Naive B cell (primary cell): ENCODE measurements at places on chromosomes 1 and 21.

GRCh38 chr1:153790313-153790965 lies 15.2 kb downstream of the SLC27A3 start:
- DNase-seq, result no peak

GRCh38 chr1:116321766-116322175 lies 51.3 kb upstream of the ATP1A1 start:
- DNase-seq, result no peak

- peak; percentile 12 for DNase-seq
Measured at GRCh38 chr1:16387201-16388188, 20.5 kb downstream of the SZRD1 start.

GRCh38 chr1:153742411-153743142 lies 14.7 kb downstream of the INTS3 start:
- no peak for DNase-seq

GRCh38 chr1:229339520-229339919 lies 3.3 kb downstream of the CCSAP start:
- no peak for DNase-seq

GRCh38 chr1:21154717-21155116 lies 22.0 kb downstream of the EIF4G3 start:
- DNase-seq, result no peak

DNA sequence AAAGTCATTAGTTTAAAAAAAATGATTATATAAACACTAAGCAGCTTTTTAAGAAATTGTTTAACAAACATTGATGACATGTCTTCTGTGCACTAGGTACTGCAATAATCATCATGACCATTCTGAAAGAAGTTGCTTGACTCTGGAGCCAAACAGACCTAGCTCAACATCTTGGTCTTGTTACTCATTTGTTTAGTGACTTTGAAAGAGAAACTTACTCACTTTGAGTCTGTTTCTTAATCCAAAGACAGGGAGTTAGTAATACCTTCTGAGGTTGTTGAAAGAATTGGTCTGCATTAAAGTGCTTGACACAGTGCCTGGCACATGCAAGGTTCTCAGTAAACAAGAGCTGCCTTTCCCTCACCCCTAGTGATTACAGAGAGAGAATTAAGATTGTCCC lies 84.4 kb downstream of the SGIP1 start:
- DNase-seq, result no peak

- no peak for DNase-seq
Measured at GRCh38 chr21:45465611-45466329, 60.8 kb downstream of the COL18A1 start.

DNA sequence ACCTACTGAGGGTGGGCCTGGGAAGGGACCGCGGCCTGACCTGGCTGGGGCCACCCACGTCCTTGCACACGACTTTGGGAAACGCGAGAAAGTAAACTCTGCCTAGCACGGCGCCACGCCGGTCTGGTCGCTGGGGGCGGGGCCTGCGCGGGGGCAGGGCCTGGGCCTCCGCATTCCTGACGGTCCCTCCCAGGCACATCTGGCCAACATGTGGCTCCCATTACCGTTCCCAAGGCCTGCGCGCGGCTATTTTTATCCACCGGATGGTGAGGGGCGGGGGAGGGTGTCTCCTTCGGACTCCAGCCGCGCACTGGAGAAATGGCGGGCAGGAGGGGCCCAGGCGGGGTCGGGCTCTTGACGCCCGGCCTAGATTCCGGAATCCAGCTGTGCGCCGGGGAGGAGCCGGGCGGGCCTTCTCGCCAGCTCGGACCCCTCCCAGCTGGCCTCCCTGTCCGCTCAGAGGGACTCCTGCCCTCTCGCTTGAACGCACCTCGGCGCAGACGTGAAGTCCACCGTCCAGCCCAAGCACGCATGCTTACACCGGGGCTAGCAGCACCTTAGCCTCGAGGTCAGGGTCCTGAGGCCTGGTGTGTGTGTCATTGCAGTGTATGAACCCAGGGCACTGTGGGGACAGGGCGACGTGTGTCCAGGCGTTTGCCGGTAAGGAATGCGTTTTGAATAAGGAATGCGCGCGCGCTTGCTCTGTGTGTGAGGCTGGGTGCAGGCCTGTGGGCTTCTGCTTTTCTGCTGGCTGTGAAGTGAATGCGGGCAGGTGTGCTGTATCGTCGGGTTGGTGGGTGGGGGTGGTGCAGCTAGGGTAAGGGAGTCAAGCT lies 2.1 kb downstream of the EVA1B start:
- peak; percentile 35 for DNase-seq

- no peak for DNase-seq
Measured at GRCh38 chr1:206636671-206637070, 1.3 kb downstream of the DYRK3 start.

DNA sequence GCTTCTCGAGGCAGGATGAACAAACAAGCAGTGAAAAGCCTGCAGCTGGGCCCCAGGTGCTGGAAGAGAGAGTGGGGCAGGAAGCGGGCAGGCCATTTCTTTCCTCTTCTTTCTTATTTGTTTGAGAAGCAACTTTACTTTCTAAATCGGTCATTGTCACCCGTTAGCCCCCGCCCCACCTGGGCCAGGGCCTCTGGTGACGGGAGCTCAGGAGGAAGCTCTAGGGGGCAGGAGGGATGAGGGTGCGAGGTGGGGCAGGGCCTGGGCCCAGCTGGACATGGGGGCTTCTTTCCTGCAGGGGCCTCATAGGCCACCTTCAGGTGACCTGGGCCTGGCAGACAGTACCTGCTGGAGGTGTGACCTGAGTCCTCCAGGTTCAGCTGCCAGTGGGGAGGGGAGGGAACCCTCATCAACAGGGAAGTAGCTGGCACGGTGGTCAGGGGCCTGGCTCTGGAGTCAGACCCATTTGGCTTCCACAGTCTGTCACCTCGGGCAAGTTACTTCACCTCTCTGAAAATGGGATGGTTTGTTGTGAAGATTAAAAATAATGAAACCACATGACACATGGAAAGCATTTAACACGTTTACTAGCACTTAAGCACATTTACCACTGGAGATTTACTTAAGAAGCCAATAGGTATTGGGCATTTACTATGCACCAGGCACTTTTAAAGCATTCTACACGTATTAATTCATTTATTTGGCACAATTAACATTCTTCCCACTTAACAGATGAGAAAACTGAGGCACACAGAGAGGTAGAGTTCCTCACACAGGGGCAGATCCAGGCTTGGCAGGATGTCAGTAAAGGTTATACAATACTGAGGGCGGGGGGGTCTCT lies 54.1 kb upstream of the ID3 start:
- peak; percentile 53 for DNase-seq

GRCh38 chr1:221458447-221459156 lies 283.3 kb downstream of the DUSP10 start:
- DNase-seq, result no peak

DNA sequence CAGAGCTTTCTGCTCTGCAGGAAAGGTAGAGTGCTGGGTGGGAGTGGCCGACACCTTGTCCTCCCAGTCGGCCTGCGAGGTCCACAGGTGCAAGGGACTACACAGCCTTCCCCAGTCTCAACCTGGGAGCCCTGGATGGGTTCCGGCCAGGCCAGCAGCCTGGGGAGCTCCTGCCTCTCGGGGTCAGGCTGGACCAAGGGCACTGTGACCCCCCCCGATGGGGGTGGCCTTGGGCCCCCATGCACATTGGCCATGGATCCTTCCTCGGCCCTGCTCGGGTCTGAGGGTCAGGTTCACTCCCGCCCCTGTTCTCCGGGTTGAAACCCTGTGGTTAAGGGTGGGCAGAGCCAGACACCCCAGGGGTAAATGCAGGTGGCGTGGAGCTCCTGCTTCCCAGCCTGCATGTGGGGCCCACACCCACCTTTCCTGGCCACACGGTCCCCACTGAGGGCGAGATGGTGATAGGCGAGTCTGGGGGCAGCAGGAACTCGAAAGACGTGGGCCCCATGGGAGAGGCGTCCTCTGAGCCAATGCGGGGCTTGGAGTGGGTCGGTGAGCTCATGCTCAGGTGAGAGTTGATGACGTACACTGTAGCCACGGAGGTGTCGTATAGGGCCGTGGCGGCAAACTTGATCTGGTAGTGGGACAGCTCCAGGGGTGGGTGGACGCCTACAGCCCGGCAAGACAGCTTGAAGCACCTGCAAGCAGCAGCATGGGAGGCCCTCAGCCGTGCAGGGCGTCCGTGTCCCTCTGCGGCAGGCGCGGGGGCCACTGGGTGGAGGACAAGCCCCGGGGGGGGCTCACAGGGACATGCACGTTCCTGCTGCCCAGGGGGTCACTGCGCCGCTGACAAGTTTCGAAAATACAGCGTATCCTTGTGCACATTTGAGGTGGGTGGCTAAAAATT lies 10.8 kb upstream of the TMEM52 start:
- DNase-seq, result no peak

DNA sequence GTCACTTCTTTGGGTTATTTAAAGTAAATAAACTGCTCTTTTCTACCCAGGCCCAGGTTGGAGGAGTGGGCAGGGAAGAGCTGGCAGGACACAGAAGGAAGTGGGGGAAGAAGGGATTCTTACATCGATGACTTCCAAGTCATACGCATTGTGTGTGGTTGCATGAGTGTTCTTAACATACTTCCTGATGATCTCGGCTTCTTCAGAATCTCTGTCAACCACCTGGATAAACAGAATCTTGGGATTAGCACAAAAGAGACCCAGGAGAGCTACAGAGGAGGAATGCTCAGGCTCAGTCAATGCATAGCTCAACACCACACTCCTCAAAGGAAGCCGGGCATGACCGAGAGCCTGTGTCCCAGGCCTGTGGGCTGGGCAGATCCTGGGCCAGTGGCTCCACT lies 42.1 kb downstream of the PARP1 start:
- no peak for DNase-seq

DNA sequence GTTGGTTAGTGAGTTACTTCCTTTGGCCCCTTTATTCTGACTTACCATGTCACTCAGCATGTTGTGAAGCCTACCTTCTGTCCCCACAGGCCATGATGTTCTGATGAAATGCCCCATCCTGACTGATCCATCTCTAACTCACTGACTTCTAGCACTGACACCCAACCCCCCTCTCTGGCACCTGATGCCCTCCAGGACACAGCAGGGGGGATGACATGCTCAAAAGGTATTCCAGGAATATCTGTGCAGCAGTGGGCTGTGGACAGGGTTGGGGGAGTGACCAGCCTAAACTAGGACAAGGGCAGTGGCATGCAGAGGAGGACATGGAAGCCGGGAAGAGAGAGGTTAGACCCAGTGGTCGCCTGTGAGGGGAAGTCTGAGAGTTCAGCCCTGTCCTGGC lies 25.5 kb downstream of the SYT2 start:
- no peak for DNase-seq

DNA sequence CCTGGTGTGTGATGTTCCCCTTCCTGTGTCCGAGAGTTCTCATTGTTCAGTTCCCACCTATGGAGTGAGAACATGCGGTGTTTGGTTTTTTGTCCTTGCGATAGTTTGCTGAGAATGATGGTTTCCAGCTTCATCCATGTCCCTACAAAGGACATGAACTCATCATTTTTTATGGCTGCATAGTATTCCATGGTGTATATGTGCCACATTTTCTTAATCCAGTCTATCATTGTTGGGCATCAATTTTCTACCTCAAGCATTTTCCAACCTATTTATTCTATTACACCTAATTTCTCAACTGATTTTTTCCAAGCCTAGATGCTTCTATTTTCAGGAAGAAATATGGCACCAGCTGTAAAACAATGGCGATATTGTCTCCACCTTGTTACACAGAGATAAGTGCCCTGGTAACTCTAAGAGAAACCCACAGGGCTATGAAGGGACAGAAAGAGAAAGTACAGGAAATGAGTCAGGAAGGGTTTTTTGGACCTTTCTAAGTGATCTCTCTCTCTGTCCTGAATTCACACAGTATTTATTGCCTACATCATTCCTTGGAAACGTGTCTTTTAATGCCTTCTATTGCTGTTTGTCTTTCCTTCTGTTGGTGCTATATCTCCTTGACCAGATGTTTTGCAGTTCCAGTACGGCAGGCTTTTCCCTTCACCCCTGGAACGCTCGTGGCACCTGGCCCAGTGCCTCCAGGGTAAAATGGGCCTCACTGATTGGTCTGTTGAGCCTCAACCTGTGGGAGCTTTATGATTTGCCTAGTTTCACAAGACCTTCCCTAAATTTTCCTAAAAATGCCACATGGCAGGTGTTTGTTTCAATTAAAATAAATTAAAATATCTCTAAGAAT lies 14.6 kb upstream of the JAK1 start:
- DNase-seq, result no peak

DNA sequence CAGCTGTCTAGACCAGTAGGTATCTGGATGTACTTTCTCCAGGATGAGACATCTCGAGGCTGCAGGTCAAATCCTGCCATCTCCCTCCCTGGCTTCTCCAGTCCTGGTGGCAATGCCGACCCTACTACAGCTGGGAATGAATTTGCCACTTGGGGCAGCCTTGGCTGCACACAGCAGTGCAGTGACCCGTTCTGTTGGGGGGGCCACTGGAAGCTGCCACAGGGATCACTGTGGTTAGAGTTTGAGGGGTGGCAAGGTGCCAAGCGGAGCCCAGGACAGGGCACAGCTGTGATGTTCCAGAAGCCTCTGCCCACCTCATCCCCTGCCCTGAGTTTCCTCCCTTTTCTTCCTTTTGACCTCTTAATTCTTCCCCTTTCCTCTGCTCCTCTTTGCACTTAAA lies 17.1 kb downstream of the COL6A2 start:
- no peak for DNase-seq

GRCh38 chr1:162166917-162167615 lies 97.6 kb downstream of the NOS1AP start:
- no peak for DNase-seq

DNA sequence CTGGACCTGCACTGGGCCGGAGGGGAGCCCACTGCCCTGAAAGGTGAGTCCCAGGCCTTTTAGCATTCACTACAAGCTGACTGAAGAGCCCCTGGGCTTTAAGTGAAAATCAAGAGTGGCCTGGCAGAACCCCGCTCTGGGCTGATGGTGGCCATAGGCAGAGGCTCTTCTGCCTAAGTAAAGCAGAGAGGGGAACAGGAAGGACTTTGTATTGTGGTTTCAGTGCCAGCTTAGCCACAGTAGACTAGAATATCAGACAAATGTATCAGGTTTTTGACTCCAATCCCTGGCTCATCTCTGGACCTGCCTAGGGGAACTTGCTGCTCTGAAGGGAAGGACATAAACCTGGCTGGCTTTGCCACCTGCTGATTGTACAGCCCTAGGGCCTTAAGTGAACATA lies 10.2 kb upstream of the HENMT1 start:
- no peak for DNase-seq
